Stimulated activated effector memory CD8-positive, alpha-beta T cell treated with anti-CD3 and anti-CD28 coated beads, Interleukin-12 subunit alpha, Interleukin-12 subunit beta, amount 100 ng/mL, for 72 hours (primary cell): ENCODE measurements at places on chromosomes 5 and 9.

- DNase-seq = no peak
These were observed 400.8 kb upstream of the PIK3R1 start for GRCh38 chr5:67814569-67815311.

- no peak for DNase-seq
These were observed 225.0 kb downstream of the FANCC start for GRCh38 chr9:95092262-95093072.

DNA sequence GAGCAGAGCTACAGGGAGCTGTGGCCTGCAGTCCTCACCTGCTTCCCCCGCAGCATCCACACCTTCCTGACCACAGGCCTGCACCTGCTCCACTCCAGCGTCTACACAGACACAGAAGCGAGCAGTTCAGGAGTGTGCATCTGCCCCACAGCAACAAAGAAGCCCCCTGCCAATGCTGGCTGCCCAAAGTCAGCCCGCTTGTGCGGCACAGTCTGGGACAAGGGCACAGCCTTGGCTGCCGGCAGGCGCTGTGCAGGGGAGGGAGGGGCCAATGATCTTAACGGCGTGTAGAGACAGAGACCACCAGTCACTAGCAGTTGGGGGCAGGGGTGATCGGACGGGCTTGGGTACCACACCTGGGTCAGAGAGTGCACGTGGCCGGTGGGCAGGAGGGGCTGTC lies 6.6 kb downstream of the BRD9 start:
- DNase-seq = no peak

- no peak for DNase-seq
These were observed 120.6 kb downstream of the FOCAD start for GRCh38 chr9:20804489-20805250.

GRCh38 chr9:22331533-22331932 lies 115.1 kb upstream of the DMRTA1 start:
- no peak for DNase-seq

DNA sequence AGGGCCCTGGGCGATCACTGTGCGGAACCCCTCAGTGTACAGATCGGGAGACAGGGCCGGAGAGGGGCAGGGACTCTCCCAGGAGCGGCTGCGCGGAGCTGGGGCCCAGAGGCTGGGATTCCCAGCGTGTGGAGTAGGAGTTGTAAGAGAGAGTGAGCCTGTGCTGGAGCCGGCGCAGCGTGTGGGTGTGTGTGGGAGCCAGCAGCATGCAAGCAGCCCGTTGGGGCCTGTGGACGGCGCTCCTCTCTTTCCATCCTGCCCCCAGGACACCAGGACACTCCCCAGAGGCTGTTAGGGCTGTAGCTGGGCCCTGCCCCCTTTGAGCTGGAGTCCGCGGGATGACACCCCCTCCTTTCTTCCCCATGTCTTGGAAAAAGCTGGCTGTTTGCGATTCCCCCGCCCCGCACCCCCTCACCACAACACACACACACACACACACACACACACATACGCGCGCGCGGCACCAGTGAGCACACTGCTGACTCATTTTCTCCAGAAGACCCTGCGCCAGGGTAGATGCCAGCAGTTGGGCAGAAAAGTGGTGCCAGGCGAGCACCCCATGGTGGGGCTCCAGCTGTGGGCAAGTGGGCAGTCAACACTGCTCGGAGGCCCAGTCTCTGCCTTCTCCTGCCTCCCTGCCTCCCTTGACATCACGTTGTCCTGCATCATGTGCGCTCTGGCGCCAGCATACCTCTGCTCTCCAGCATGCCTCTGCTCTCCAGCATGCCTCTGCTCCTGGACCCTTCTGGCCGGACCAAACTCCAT lies 1.5 kb downstream of the COL27A1 start:
- peak; percentile 52 for DNase-seq

DNA sequence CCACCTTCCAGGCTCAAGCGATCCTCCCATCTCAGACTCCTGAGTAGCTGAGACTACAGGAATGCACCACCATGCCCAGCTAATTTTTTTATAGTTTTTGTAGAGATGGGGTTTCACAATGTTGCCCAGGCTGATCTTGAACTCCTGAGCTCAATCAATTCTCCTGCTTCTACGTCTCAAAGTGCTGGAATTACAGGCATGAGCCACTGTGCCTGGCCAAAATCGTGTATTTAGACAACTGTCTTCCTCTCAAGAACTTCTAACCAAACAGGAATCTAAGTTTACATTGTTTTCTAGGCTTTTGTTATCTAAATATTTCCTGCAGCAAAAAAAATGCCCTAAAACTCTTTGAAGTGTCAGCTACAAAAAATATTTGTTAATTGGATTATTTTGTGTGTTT lies 78.8 kb downstream of the NLN start:
- DNase-seq = no peak

- DNase-seq = no peak
These were observed 27.7 kb downstream of the KCTD16 start for GRCh38 chr5:144198386-144198785.

GRCh38 chr5:161786686-161787085 lies 61.2 kb upstream of the GABRA1 start:
- no peak for DNase-seq

GRCh38 chr5:81749561-81750307 lies 1.2 kb downstream of the SSBP2 start:
- DNase-seq = peak; percentile 27

GRCh38 chr9:69696802-69697201 lies 24.6 kb upstream of the APBA1 start:
- DNase-seq = no peak

GRCh38 chr5:953535-954449 lies 54.8 kb upstream of the NKD2 start:
- DNase-seq = no peak

GRCh38 chr5:95102080-95102479 lies 182.8 kb downstream of the MCTP1 start:
- DNase-seq = no peak

DNA sequence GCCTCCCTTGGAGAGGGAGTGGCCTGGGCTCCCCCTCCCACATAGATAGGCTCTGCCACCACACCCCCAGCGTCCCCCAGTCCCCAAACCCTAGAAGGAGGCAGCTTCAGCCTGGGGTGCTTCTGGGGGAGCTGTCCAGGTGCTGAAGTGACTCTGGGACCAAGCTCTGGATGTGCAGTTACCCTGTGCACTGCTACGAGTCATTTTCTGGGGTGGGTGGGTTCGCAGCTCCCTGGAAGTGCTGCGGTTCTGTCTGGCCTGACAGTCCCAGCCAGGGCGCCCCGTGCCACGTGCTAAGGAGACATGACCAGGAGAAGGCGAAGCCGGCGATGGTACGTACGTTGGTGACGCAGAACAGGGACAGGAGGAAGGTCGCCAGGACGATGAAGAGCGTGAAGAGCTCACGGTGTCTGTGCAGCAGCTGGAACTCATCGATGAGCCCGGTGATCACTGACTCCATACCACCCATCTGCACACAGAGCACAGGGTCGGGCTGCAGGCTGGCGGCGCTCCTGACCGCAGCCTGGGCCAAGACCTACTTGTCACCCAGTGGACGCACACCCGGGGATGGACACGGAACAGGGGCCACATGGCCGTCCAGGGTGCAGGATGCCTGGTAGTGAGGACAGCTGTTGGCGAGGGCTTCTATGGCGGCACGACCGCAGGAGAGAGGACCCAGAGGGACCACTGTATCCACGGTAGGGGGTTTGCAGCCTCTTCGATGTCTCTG lies 35.7 kb downstream of the SLC6A3 start:
- DNase-seq = no peak
